MCF 10A (cell line): ENCODE measurements at places on chromosomes 2 and 18.

DNA sequence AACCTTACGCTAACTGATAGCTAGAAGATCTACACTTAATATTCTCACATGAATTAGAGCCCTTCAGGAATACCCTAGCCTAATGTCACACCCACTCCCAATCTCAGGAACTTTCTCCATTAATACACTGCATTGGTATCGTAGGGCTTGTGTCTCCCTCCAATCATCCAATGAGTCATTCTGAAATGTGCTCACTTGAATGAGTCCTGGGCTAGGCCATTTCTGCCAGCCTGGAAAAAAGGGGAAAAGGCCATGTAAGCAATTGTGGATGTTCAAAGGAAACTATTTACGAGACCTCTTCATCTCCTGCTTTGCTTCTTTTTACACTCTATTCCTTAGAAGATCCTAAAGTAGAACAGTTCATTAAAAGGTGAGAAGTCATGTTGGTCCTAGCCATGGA, 18.8 kb downstream of the ZEB2 start:
- H3K27ac ChIP-seq: no peak overlapping the region
- peaks cover 24% of the 10 kb centered on the region for H3K4me1 ChIP-seq
- DNase-seq: no peak
- H3K36me3 ChIP-seq: peaks cover 4% of the 10 kb centered on the region

DNA sequence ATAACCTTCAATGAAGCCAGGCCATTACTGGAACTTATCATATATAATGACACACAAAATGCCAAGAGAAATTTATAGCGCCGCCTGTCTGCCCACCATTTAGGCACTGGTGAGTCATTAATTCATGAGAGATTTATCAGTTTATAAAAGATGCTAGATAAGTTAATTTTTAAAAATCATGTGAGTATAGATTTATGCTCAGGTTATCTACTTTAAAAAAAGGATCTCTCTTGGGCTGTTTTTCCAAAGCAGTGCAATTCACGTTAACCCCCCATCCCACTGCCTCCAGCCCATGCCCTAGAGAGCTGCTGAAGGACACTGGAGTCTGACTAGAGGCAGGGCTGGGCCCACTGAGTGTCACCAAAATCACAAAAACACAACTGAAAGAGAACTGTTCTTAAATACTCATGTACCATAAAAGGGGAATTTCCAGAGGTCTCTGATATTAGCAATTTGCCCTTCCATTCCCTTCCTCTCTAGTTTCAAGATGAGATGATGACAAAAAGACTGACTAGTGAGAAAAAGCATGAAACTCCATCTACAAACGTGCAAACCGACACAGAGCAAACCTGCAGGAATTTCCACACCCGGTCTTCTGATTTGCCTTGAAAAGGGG, 160.8 kb downstream of the BCL2 start:
- H3K4me1 ChIP-seq: peaks cover 26% of the 10 kb centered on the region
- no peak for DNase-seq
- H3K36me3 ChIP-seq: peaks cover 4% of the 10 kb centered on the region
- H3K4me3 ChIP-seq: no peak overlapping the region
- H3K27ac ChIP-seq: no peak overlapping the region

DNA sequence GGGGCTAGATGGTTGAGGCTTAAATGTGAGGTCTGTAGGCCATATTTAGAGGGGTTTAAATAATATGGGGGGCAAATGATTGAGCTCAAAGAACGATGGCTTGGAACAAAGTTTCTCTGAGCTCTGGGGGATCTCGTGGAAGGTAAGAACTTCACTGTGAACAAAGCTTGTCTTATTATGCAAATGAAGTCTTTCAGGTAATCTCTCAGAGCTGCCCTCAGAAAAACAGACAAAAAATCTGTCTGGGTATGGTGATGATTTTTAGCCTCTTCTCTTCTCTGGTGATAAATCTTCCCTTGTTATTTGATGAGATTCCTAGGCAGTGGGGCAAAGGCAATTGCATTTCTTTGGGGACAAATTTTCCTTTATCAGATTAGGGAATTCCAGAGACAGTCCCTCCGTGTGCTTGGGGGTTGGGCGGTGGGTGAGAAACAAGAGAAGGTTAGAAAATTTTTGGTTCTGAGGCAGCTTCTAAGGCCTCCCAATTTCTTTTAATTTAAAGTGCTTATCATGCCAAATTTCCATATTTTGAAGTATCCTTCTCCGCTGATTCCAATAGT, 760.4 kb downstream of the TSN start:
- H3K27ac ChIP-seq: no peak overlapping the region
- no peaks in the 10 kb centered on the region for H3K36me3 ChIP-seq
- no peak for DNase-seq
- no peaks in the 10 kb centered on the region for H3K27me3 ChIP-seq
- H3K4me3 ChIP-seq: no peak overlapping the region

- H3K4me1 ChIP-seq: peaks cover 8% of the 10 kb centered on the region
- no peak overlapping the region for H3K27ac ChIP-seq
- no peaks in the 10 kb centered on the region for H3K27me3 ChIP-seq
- no peak for DNase-seq
- no peaks in the 10 kb centered on the region for H3K36me3 ChIP-seq
Observed at GRCh38 chr2:47205576-47206141, 50.6 kb upstream of the STPG4 start.
